ENCODE measurements at places on chromosomes 16 and 17.

- no peak for DNase-seq
Observed at GRCh38 chr17:43312011-43312410, 78.2 kb upstream of the RNU2-1 start.

GRCh38 chr17:59372138-59372751 lies 40.8 kb downstream of the YPEL2 start:
- no peak for DNase-seq

GRCh38 chr16:88440111-88440510 lies 13.0 kb upstream of the ZFPM1 start:
- DNase-seq = no peak

DNA sequence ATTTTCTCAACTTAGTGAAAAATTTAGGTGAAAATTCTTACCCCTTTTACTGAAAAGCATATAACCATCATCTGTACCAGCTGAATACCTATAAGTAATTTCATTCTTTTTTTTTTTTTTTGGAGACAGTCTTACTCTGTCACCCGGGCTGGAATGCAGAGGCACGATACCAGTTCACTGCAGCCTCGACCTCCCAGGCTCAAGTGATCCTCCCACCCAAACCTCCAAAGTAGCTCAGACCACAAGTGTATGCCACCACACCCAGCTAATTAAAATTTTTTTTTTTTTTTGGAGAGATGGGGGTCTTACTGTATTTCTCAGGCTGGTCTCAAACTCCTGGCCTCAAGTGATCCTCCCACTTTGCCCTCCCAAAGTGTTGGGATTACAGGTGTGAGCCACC lies 33.8 kb downstream of the TUBD1 start:
- DNase-seq = no peak

DNA sequence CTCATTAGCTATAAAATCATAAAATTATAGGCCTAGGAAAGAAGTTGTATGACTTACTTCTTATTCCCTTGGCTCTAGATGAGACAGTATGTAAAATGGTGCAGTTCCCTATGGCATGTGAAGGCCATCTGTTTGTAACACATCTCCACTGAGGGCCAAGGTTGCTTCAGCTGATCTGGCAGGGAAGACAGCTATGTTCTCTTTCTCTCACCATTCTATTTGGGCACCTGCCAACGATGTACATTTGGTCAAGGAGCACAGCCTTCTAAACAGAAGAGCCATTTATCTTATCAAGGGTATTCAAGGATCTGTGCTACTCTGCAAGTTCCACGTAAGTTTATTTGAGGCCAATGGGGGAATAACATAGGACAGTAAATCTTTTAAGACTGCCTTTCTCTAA lies 129.8 kb upstream of the TOM1L1 start:
- no peak for DNase-seq
